ENCODE measurements at places on chromosomes 11 and 22.
A peak's percentile ranks its signal among the peaks of the same experiment; 100 is the strongest.

- peaks cover 85% of the 10 kb centered on the region for H3K36me3 ChIP-seq
- peaks cover 92% of the 10 kb centered on the region for H3K4me1 ChIP-seq
- H3K4me3 ChIP-seq, result peak overlapping the region; percentile 72
- no peaks in the 10 kb centered on the region for H3K27me3 ChIP-seq
Observed at GRCh38 chr11:64764753-64765152, 5.0 kb upstream of the PYGM start.

DNA sequence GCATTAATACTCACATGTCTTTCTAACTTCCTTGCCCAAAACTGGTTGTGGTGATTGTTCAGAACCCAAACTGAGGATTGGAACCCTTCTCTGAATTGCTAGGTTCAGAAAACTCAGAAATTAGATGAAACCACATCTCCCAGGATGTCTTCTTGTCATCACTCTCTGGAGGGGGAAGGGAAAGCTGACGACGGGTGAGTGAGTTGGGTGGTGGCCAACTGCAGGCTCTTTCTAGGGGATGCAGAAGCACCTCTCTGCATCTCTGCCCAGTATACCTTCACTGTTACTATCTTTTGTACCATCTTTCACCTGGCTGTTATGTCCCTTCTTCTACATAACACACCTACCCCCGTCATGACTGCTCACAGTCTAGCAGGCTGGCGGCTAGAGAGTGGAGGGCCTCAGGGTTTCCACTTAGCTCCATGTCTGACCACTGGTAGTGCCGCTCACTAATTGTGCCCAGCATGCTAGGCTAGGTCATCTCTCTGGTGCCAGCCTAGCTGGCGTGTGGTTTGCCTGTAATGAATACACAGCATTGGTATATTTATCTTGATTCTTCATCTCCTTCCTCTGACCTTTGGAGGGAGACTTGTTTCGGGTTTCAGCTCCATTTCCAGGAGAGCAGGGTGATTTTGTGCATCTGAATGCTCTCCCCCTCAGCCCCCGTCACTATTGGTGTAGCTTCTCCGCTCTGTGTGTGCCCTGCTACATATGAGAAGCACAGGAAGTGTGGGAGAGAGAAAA is 7.3 kb downstream of the GRAMD1B start:
- H3K36me3 ChIP-seq, result peaks cover 88% of the 10 kb centered on the region
- peak overlapping the region; percentile 45 for H3K4me3 ChIP-seq
- peaks cover 91% of the 10 kb centered on the region for H3K4me1 ChIP-seq
- DNase-seq, result peak; percentile 63
- H3K27me3 ChIP-seq, result no peaks in the 10 kb centered on the region

- no peaks in the 10 kb centered on the region for H3K27me3 ChIP-seq
- no peak overlapping the region for H3K27ac ChIP-seq
- no peaks in the 10 kb centered on the region for H3K4me1 ChIP-seq
- no peaks in the 10 kb centered on the region for H3K36me3 ChIP-seq
Observed at GRCh38 chr11:129458756-129459535, 83.3 kb downstream of the BARX2 start.

- H3K36me3 ChIP-seq, result no peaks in the 10 kb centered on the region
- H3K4me1 ChIP-seq, result no peaks in the 10 kb centered on the region
- H3K27me3 ChIP-seq, result peaks cover 12% of the 10 kb centered on the region
- H3K4me3 ChIP-seq, result no peak overlapping the region
- H3K27ac ChIP-seq, result no peak overlapping the region
Observed at GRCh38 chr11:12408156-12408770, 30.9 kb downstream of the PARVA start.

DNA sequence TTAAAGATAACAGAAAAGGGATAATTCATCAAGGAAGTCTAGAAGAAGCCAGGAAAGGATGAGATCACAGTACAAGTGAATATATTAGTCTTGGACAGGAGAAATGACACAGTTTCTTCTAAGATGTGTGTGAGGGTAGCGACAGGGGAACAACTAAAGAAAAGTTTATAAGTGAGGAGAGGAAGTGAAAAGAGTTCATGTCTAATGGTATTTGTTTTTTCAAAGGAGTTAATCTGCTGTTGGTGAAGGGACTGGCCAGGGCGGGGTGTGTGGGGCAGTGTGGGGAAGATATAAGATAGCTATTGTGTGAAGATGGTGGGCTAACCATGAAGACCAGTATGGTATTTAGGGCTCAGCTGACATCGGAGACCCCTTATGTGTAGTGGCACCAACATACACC is 7.6 kb upstream of the PPFIBP2 start:
- H3K36me3 ChIP-seq, result no peaks in the 10 kb centered on the region
- no peak overlapping the region for H3K4me3 ChIP-seq
- DNase-seq, result no peak
- no peaks in the 10 kb centered on the region for H3K4me1 ChIP-seq
- H3K27me3 ChIP-seq, result peaks cover 13% of the 10 kb centered on the region
- no peak overlapping the region for H3K27ac ChIP-seq

DNA sequence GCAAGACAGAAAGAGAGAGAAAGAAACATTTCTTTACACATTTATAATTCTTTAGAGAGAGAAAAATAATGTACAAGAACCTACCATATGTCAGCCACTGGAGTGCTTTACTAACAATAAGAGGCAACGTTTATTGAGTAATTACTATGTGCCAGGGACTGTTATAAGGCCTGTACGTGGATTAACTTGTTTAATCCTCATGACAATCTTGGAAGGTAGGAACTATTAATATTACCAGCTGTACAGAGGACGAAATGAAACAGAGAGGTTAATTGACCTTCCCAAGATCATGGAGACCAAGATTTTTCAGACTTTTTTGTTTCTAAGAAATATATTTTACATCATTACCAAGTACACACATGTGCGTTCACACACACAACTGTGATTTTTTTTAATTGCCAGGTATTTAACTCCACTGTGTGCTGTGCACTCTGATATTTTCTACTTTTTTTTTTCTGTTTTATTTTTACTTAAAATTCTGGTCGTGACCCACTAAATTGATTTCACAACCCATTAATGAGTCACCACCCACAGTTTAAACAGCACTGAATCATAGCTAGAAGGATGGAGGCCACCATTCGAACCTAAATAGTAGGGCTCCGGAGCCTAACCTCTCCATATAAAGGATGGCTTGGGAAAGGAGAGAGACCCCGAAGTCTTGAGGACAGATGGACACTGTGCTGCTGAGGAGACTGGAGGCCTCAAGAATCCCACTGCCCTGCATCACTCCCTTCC is 21.4 kb downstream of the CREB3L1 start:
- peaks cover 25% of the 10 kb centered on the region for H3K4me1 ChIP-seq
- no peaks in the 10 kb centered on the region for H3K36me3 ChIP-seq
- no peak overlapping the region for H3K27ac ChIP-seq
- H3K4me3 ChIP-seq, result no peak overlapping the region
- H3K27me3 ChIP-seq, result peaks cover 23% of the 10 kb centered on the region

Measured in activated CD4-positive, alpha-beta memory T cell treated with anti-CD3 and anti-CD28 coated beads, Interleukin-2, amount 10 ng/mL, durations not matched to agents 7 days and 5 days (primary cell).